ENCODE measurements at places on chromosomes 12 and 14. TPM values are rescaled to one million over a fixed set of nuclear protein-coding genes. Genes with fewer than 3 reads are reported as not detected.

Gene CD27
- 3.7 TPM for polyA plus RNA-seq

Gene MAP1LC3B2
- polyA plus RNA-seq = 1.1 TPM

Gene KCNC2
- polyA plus RNA-seq = 0.12 TPM

Gene NRIP2
- 3.1 TPM for polyA plus RNA-seq

Gene MMP17
- polyA plus RNA-seq = 4.5 TPM

Gene PRH2
- polyA plus RNA-seq = 0.09 TPM

Gene MIP
- polyA plus RNA-seq = not detected

Gene P2RX2
- polyA plus RNA-seq = 17.7 TPM

Gene SCN8A
- polyA plus RNA-seq = not detected

Gene WASHC4
- 65.2 TPM for polyA plus RNA-seq

DNA sequence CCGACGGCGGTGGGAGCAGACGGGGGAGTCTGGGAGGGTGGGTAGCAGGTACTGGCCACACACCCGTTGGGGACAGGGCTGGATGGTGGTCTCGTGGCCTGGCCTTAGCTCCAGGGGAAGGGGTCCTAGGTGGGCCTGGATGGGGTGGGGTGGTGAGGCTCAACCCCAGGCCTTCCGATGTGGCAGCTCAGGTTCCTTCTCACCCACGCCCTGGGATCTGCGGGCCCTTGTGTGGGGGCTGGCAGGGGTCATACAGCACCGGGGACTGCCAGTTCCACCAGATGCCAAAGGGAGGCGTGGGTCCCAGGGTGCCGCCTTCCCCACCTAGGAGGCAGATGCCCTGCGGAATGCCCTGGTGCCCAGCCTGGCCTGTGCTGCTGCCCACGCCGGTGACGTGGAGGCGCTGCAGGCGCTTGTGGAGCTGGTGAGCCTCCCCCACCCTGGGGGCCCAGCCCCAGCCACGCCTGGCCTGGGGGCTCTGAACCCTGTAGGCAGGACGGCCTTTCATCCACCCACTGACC lies 21.0 kb downstream of the ASPG start:
- H3K4me3 ChIP-seq = no peak overlapping the region
- no peaks in the 10 kb centered on the region for H3K36me3 ChIP-seq
- no peak for DNase-seq
- no peaks in the 10 kb centered on the region for H3K27me3 ChIP-seq

DNA sequence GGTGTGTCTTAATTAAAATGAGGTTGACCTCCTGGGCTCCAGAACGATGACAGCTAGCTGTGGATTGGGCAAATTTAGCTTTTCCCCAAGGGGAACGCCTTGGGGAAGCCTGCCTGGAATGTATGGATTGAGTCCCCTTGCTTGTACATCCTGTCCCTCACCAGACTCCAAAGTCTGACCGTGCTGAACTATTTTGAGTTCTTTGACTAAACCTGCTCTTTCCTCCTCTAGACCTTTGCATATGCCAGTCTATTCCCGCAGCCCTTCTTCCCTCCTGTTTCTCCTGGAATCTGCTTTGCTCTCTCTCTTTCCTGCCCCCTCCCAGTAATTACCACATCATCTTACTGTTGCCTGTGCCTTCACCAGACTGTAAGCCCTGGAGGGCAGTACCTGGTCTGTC lies 11.5 kb upstream of the KDM2B start:
- H3K36me3 ChIP-seq = no peaks in the 10 kb centered on the region
- no peaks in the 10 kb centered on the region for H3K27me3 ChIP-seq
- DNase-seq = no peak
- no peak overlapping the region for H3K27ac ChIP-seq
- H3K4me3 ChIP-seq = no peak overlapping the region

GRCh38 chr12:128905003-128905544 lies 51.8 kb downstream of the GLT1D1 start:
- no peak overlapping the region for H3K4me3 ChIP-seq
- H3K4me1 ChIP-seq = no peaks in the 10 kb centered on the region
- H3K27me3 ChIP-seq = no peaks in the 10 kb centered on the region
- no peak overlapping the region for H3K27ac ChIP-seq

GRCh38 chr12:9319044-9319841 lies 111.0 kb upstream of the PZP start:
- no peak overlapping the region for H3K4me3 ChIP-seq
- no peaks in the 10 kb centered on the region for H3K27me3 ChIP-seq
- H3K36me3 ChIP-seq = no peaks in the 10 kb centered on the region
- H3K4me1 ChIP-seq = no peaks in the 10 kb centered on the region

DNA sequence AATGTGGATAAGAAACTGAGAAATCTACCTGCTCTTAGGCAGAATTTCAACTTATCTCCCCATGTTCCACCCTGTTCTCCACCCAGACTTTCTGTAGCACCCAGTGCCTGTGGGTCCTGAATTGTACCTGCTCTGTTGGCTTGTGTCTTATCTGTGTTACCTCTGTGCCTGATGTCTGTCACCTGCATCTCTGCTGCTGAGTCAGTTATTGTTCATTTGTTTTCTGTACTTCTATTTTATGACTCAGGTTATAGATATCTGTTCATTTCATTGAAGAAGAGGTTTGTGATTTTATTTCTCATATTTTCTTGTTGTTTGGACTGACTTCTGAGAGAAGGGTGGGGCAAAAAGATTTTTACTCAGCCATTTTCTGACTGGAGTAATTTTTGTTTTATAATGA lies 11.7 kb downstream of the SOCS4 start:
- no peak overlapping the region for H3K27ac ChIP-seq
- DNase-seq = no peak
- no peak overlapping the region for H3K4me3 ChIP-seq

- H3K4me1 ChIP-seq = no peaks in the 10 kb centered on the region
- no peaks in the 10 kb centered on the region for H3K27me3 ChIP-seq
- DNase-seq = peak; percentile 61
- H3K27ac ChIP-seq = peak overlapping the region; percentile 100
Observed at GRCh38 chr14:24243336-24243836, 963 bp upstream of the TINF2 start.

- DNase-seq = no peak
- H3K27ac ChIP-seq = no peak overlapping the region
- H3K4me1 ChIP-seq = no peaks in the 10 kb centered on the region
- no peak overlapping the region for H3K4me3 ChIP-seq
Observed at GRCh38 chr14:102732924-102733323, 44.3 kb upstream of the TRAF3 start.

GRCh38 chr12:23025372-23026016 lies 400.5 kb downstream of the ETNK1 start:
- DNase-seq = no peak
- H3K27me3 ChIP-seq = no peaks in the 10 kb centered on the region
- no peak overlapping the region for H3K4me3 ChIP-seq
- no peaks in the 10 kb centered on the region for H3K36me3 ChIP-seq

GRCh38 chr14:93286212-93286890 lies 46.5 kb downstream of the BTBD7 start:
- H3K4me1 ChIP-seq = no peaks in the 10 kb centered on the region
- no peak overlapping the region for H3K4me3 ChIP-seq
- no peak overlapping the region for H3K27ac ChIP-seq
- H3K36me3 ChIP-seq = peaks cover 5% of the 10 kb centered on the region
- no peak for DNase-seq

DNA sequence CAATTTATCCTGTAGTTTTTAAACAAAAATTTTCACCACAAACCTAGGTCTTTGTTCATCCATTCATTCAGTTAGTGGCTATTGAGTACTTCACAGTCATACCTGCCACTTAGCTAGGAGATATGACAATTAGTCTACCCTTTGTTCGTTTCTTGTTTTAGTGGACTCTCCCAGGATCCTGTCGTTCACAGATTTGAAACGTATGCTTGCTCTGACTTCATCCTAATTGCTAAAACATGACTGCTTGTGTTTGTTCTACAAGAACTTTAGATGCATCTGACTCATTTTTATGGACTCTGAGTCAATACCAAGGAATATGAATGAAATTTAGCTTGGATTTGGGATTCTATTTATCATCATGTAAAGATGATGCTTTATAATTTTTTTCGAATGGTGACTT lies 69.5 kb downstream of the TBC1D30 start:
- no peak overlapping the region for H3K27ac ChIP-seq
- H3K27me3 ChIP-seq = peaks cover 1% of the 10 kb centered on the region
- peaks cover 8% of the 10 kb centered on the region for H3K4me1 ChIP-seq
- H3K4me3 ChIP-seq = no peak overlapping the region
- peak; percentile 32 for DNase-seq
- no peaks in the 10 kb centered on the region for H3K36me3 ChIP-seq

DNA sequence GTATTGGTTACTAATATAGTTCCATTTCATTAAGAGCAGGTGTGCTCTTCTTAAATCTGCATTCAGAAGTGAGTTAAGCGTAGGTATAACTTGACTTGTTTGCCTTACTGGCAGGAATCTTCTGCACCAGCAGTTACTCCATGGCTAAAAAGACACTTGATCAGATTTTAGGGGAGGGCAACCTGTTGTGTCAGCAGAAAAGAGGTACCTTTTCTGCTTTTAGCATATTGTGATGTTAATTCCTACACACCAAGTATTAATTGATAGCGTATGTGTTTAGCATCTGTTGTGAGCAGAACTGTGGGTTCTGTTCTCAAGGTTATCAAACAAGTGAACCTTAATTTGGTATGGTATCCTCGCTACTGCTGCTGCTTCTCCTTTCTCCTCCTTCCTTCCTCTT lies 38.3 kb downstream of the TTLL5 start:
- no peaks in the 10 kb centered on the region for H3K4me1 ChIP-seq
- no peaks in the 10 kb centered on the region for H3K27me3 ChIP-seq
- H3K27ac ChIP-seq = no peak overlapping the region
- no peak overlapping the region for H3K4me3 ChIP-seq
- peaks cover 11% of the 10 kb centered on the region for H3K36me3 ChIP-seq
- DNase-seq = no peak

DNA sequence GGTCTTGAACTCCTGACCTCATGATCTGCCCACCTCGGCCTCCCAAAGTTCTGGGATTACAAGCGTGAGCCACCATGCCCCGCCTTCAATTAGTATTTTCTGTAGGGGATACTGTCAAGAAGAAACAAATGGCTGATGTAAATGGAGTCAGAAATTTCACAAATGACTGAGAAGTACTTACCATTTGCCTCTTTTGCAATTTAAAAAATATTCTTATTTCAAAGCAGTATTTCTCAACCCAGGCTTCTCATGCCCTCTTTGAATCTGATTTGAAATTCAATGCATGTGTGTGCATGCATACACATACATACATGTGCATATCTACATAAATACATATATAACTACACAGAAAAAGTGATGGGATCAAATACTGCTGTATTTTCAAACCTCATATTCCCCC lies 4.4 kb downstream of the PSMA6 start:
- H3K36me3 ChIP-seq = peaks cover 13% of the 10 kb centered on the region
- no peak overlapping the region for H3K27ac ChIP-seq
- H3K27me3 ChIP-seq = no peaks in the 10 kb centered on the region
- no peak overlapping the region for H3K4me3 ChIP-seq
- DNase-seq = no peak

DNA sequence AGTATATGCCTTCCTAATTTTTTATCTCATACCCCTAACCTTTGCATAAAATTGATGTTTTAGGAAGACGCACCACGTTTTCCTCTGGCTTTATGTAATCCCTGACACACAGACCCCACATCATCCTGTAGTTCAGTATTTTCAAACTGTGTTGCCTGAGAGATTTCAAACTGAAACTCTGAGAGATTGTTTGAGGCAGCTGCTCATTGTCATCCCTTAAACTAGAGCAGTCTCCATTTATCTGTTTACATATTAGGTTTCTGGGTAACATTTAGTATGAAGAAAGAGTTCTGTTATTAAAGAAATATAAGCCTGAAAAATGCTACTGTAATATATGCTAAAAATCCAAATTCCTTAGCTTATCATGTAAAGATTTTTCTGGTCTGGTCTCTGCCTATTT lies 24.3 kb downstream of the MNAT1 start:
- no peaks in the 10 kb centered on the region for H3K27me3 ChIP-seq
- H3K36me3 ChIP-seq = no peaks in the 10 kb centered on the region
- no peak for DNase-seq
- H3K4me1 ChIP-seq = no peaks in the 10 kb centered on the region

GRCh38 chr12:129631316-129631715 lies 272.5 kb downstream of the TMEM132D start:
- H3K27me3 ChIP-seq = no peaks in the 10 kb centered on the region
- H3K4me3 ChIP-seq = no peak overlapping the region
- no peaks in the 10 kb centered on the region for H3K36me3 ChIP-seq
- no peaks in the 10 kb centered on the region for H3K4me1 ChIP-seq

DNA sequence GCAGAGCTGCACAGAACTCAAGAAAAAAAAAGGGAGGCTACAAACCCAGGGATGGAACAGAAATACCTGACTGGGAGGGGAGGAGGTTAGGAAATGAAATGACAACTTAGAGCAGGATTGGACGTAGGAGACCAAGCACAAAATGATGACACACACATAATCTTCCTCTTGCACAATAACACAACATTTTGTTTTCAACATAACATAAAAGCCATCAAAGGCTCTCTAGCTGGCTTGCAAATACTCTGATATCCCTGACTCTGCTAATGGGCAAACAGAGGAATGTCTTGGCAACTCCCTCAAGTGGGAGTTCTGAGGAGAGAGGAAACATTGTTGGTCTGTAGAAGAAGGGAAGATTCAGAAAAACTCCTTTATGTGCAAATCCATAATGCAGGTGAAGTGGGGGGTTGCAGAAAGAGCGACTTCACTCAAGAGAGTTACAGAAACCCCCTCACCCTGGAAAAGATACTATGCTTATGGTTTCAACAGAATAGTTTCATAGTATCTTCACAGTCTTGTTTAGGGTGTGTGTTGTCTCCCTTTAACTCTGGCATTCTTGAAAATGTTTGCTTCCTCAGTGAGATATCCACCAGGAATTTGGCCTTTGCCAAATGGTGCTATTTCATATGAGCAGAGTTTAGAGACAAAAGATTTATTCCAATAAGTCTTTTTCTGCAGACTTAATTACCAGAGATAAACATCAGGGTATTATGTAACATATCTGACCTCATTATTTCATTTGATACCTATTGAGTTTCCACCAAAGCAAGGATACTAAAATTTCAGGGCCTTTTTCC lies 43.8 kb upstream of the LTBP2 start:
- no peak overlapping the region for H3K4me3 ChIP-seq
- no peak overlapping the region for H3K27ac ChIP-seq
- H3K4me1 ChIP-seq = no peaks in the 10 kb centered on the region
- DNase-seq = no peak

GRCh38 chr12:130008241-130008640 lies 104.4 kb upstream of the TMEM132D start:
- H3K4me3 ChIP-seq = no peak overlapping the region
- H3K27me3 ChIP-seq = peaks cover 3% of the 10 kb centered on the region
- no peak for DNase-seq

DNA sequence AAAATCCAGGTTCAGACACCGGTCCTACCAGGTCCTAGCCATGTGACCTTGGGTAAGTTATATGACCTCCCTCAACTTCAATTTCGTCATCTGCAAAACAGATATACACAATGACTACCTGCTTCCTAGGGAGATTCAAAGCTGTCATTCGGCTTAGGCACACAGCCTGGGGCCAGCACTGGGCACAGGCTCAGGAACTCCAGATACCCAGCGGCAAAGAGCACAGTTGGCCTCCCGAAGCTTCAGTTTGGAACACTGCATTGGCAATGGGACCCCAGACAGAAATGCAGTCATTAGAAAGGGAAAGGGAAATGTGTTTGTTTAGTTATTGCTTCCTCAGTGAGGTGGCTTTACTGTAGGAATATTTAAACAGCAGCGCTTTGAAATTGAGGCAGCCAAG lies 11.4 kb downstream of the PLEKHG6 start:
- H3K27me3 ChIP-seq = no peaks in the 10 kb centered on the region
- peak overlapping the region; percentile 48 for H3K27ac ChIP-seq
- peaks cover 7% of the 10 kb centered on the region for H3K4me1 ChIP-seq

- no peaks in the 10 kb centered on the region for H3K27me3 ChIP-seq
- H3K36me3 ChIP-seq = no peaks in the 10 kb centered on the region
- H3K4me1 ChIP-seq = no peaks in the 10 kb centered on the region
- H3K27ac ChIP-seq = no peak overlapping the region
Observed at GRCh38 chr12:106031761-106032622, 106.8 kb downstream of the NUAK1 start.

GRCh38 chr12:80553316-80553715 lies 109.3 kb downstream of the PTPRQ start:
- H3K27ac ChIP-seq = no peak overlapping the region
- H3K4me1 ChIP-seq = no peaks in the 10 kb centered on the region
- no peak for DNase-seq
- no peak overlapping the region for H3K4me3 ChIP-seq

All from small intestine (tissue), 16 donors.